ENCODE measurements at places on chromosomes 2 and 18. TPM values are rescaled to one million over a fixed set of nuclear protein-coding genes. Genes with fewer than 3 reads are reported as not detected.

- no peak for DNase-seq
Observed at GRCh38 chr18:37471637-37472036, 94.0 kb downstream of the CELF4 start.

- no peak for DNase-seq
Observed at GRCh38 chr2:128269063-128269989, 49.3 kb downstream of the HS6ST1 start.

DNA sequence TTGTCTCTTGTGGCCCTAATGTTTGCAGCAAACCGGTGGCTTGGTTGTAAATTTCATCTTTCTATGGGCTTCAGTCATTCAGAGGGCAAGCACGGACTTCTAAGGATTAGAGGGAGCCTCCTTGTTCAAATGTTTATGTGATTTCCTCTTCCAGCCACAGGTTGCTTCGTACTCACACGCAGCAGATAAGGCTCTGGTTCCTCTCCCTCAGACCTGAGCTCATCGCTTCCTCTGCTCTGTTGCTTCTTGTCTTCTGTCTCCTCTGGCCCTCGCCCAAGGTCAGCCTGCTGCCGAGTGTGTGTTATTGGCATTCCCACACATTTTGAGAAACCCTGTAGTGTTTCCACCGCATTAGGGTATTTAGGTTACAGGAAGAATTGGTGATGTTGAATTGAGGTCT is 44.0 kb downstream of the MYL12B start:
- no peak for DNase-seq

Gene PRADC1
- 6.9 TPM for total RNA-seq

- no peak for DNase-seq
Observed at GRCh38 chr2:43203373-43203772, 23.0 kb downstream of the ZFP36L2 start.

DNA sequence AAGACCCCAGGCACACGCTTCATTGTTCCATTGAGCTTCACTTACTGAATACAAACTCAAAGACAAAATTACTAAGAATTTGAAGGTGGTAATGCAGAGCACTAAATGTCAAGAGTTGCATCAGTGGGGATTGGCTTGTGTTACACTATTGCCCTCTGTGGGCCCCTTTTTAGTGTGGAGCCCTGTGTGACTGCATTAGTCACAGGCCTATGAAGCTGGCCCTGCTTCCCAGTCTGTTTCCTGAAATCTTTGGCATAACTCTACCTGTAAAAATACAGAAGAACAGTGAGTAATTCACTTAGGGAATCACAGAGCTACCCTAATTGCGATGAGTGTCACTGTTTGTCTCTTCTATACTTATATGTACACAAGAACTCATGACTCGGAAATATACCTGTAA is 40.0 kb upstream of the STPG4 start:
- no peak for DNase-seq

- DNase-seq, result no peak
Observed at GRCh38 chr2:206981086-206981674, 41.9 kb downstream of the CPO start.

DNA sequence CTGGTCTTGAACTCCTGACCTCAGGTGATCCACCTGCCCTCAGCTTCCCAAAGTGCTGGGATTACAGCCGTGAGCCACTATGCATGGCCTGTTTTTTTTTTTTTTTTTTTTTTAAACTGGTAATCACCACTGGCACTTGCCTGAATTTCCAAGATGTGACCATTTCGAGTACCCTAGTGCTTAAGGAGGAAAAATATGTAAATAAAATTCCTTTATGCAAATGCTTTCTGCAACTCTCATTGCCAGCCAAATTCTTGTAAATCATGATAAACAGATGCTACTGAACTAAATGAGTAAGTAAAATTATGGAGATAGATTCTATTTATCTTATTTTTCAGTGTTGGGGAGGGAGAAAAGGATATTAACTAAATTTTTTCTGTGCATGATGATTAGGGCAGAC is 18.6 kb downstream of the CDCA7 start:
- DNase-seq, result no peak

Gene CFC1B
- not detected for total RNA-seq

DNA sequence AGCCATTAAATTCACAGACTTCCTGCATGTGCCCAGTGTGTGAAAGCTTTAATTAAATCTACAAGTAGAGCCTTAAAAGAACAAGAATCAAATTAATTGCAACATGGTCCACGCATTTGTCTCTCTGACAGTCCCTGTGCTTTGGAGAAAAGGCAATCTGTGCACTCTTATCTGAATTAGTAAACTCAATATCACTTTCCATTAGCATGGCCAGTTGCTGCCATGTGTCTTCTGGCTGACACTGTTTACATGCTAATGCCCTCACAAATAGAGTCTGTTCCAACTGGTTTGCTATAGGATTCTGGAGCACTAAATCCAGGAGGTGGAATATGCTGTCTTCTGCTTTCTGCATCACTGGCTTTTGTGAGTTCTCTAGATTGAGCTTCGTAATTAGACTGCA is 434.5 kb upstream of the RAB12 start:
- DNase-seq, result no peak

Gene ASTL
- total RNA-seq, result 0.60 TPM

DNA sequence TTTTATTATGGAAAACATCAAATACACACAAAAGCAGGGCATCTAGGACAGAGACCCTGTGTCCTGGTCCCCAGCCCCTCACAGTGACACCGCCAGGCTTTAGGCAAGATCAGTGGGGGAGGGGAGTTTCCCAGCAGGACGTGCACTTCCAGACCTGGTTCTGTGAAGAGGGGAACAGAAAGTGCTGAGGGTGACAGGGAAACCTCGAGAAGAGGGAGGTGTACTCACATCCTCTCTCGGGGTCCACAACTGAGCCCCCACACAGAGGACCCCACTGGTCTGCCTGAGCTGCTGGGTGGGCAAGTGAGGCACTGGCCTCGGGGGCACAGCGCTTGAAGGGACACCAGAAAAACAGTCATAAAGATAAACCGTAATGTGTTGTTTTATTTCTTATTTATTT is 4.4 kb upstream of the GPR35 start:
- DNase-seq, result no peak

GRCh38 chr18:58041633-58042032 is 2.4 kb upstream of the NEDD4L start:
- no peak for DNase-seq

Gene CXCR2
- 0.31 TPM for total RNA-seq

Gene OXER1
- 7.5 TPM for total RNA-seq

Gene MAPRE2
- 19.6 TPM for total RNA-seq

Gene GALNT5
- total RNA-seq, result 1.3 TPM

- no peak for DNase-seq
Observed at GRCh38 chr2:109089602-109090300, 39.3 kb upstream of the SH3RF3 start.

DNA sequence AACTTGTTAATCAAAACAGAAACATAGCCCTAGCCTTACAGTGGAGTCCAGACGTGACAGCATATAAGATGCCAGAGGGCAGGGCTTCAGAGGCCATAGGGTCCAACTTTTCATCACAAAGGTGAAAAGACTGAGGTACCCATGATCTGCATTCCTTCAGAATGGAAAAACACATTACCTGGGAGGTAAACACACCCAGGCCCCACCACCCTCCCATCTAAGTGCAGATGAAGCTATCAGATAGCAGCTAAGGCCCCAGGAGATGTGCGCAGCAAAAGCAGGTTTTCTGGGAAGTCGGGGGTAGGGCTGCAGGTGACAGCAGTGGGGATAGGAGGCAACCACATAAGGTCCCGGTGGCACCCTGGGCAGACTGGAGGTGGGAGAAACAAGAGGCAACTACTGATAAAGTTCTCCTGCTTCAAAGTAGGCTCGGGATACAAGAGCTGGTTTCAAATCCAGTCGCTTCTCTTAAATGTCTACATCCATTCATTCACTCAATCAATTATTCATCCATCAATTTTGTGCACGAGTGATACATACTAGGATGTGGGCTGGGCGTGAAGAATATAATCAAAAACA is 75.1 kb upstream of the TMEM247 start:
- DNase-seq, result no peak

Gene REG1B
- not detected for total RNA-seq

Gene CPO
- total RNA-seq, result not detected

DNA sequence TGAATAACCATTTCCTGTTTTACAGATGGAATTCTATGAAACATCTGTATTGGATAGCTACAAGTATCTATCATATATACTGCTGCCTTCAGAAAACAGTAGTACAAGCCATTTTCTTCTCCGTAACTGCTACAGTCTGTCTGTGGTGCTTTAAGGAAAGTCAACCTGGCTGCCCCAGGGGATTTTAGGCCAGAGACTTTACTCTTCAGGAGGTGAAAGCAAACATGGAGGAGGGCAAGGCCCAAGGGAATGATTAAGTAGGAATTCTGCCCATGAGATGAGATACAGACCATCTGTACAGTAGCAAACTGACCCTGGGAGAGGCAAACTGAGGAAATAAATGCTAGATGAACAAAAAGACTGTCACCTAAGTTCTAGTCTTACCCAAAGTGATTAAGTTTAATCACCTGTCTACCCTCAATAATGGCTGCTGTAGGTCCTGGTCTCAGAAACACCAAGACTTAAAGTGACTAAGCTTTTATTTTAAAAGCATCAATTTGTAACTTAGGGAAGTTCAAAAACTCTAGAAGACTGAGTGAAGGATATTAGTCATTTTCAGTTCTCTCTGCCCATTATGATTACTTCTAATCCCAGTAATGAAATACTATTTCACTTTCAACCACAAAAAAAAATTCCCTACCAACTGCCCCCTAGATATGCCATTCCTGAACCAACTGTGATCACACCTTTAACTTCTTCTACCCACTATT is 14.8 kb downstream of the MBD2 start:
- DNase-seq, result no peak

DNA sequence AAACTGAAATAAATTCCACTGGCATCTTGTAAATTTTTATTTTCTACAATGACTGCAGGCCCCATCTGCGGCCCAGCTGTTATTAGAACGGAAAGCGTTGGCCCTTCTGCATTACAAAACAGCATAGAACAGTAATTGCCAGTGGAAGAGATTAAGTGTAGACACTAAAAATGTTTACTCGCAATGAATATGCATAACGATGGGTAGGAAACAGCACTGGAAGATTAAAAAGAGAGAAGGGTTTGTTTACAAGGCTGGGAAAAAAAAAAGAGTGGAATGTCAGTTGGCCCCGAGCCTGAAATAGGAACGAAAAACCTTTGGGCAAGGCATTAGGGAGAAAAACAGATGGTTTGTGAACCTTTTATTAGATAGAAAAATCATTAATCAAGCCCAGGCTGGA is 275.9 kb upstream of the TCF4 start:
- DNase-seq, result no peak

- DNase-seq, result no peak
Observed at GRCh38 chr2:236175548-236176150, 7.5 kb upstream of the GBX2 start.

DNA sequence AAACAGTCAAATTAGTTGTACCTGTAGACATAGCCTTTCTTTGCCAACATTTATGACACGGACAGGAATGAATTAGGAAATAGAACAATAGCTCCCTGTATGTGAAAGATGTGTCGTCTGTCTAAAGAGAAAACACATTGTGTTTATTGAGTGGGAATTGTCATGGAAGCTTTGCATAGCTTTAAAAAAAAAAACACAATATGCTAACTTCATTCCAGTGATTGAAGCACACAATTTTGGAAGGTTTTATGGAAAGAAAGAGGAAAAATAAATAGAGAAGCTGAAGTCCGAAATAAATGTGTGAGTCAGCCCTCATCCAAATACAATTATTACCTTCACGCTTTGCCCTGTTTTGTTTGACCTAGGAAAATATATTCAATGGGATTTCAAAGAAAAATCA is 1095.7 kb downstream of the TSN start:
- no peak for DNase-seq

Gene SCN3A
- 0.11 TPM for total RNA-seq

DNA sequence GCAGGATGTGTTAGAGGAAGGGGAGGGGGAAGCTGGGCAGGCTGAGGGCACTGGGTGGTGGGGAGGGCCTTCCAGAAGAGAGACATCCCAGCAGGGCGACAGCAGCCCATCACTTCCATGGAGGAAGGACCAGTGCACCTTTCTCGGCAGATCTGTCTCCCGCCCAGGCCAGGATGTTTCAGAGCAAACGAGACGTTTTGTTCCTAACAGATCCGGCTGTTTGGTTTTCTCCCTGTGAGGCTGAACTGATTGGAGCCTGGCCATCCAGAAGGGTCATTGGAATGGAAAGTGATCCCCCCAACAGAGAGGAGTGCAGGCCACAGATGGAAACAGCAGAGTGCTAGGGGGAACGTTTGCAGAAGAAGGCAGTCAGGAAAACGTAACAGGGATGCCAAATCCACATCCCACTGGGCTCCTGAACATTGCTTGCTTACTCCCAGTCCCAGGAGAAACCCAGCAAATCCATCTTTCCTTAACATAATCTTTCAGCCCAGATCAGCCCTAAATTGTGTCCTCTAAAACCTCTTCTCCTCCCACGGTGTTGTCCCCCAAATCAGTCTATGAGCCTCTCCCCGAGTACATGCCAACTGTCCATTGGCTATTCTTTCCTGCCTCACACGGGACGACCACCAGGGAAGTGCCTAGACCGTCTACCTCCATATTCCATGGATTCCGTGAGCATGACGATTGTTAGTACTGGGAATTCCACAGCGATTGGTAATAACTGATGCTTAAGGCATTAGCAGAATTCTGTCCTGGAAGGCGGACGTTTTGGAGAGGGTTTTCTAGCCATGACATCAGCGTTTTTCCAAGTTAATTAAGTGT is 126.8 kb downstream of the SEPTIN10 start:
- DNase-seq, result no peak

GRCh38 chr2:191165176-191165643 is 14.4 kb upstream of the STAT4 start:
- DNase-seq, result no peak

DNA sequence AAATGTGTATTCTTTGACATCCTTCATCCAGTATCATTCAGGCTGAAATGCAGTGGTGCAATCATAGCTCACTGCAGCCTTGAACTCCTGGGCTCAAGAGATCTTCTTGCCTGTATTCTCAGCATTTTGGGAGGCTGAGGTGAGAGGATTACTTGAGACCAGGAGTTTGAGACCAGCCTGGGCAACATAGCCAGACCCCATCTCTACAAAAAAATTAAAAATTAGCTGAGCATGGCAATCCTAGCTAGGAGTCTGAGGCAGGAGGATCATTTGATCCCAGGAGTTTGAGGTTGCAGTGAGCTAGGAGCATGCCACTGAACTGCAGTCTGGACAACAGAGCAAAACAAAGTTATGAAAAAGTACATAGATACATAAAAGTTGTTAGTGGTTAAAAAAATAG is 24.1 kb downstream of the SANBR start:
- DNase-seq, result no peak

All from mesothelial cell of epicardium (in vitro differentiated cells).